ENCODE measurements at places on chromosomes 3 and 15. TPM values are rescaled to one million over a fixed set of nuclear protein-coding genes. Genes with fewer than 3 reads are reported as not detected.

Gene RTP3
- not detected for polyA plus RNA-seq

Gene RPL29
- 1,741 TPM for polyA plus RNA-seq

Gene CLDN16
- polyA plus RNA-seq: not detected

Gene NGLY1
- 33.9 TPM for polyA plus RNA-seq

Gene PAQR9
- polyA plus RNA-seq: not detected

Gene ADCY5
- polyA plus RNA-seq: 0.03 TPM

Gene KNG1
- not detected for polyA plus RNA-seq

Gene NSUN3
- 8.2 TPM for polyA plus RNA-seq

All from naive thymus-derived CD8-positive, alpha-beta T cell (primary cell).